ENCODE measurements at places on chromosomes 1 and 21.

DNA sequence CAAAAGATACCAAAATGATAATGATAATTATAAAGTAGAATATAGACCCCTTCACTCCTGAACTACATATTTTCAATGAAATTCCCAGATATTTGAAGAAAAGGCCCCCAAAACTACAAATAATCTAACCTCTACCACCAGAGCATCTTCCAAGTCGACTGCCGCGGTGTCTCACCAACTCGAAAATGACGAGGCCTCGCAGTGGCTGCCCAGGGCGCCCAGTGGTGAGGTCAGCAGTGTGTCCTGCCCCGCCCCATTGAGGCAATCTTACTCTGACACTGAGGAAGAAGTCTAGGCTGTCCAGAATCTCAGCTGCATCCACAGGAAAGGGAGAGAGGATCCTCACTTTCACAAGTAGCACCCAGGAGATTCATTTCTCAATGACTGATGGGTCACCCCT lies 5.2 kb downstream of the DUSP10 start:
- no peak for DNase-seq

DNA sequence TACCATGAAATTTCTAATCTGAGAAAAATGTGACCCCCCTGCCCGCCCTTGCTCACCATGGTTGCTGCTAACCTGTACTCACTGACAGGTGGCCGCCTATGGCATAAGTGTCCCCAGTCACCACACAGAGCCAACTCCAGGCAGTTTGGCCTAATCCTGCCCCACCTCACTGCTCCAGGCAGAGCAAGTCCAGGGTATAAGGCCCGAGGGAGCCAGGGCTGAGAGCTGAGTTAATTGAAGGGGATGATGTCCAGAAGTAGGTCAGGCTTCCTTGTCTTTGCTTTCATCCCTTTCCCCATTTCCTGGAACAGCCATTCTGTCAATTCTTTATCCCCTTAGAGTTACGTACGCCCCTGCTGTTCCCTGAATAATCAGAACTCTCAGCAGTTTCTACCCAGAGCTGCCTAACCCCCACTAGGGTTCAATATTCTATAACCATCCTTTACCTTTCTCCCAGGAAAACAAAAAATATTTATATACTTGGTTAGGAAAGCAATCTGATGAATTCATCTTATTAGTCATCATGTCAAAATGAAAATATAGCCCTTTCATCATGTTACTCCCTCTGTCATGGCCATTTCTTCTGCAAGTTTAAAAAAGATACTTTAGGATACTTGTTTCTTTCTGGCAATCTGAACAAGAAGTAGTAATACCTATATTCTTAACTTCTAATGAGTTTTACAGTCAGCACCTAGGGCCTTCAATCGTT lies 29.4 kb upstream of the CD101 start:
- DNase-seq, result no peak

GRCh38 chr1:11925938-11926292 lies 312 bp downstream of the KIAA2013 start:
- no peak for DNase-seq

- no peak for DNase-seq
Measured at GRCh38 chr1:214524824-214525223, 26.6 kb downstream of the PTPN14 start.

GRCh38 chr1:219670426-219671149 lies 57.7 kb upstream of the ZC3H11B start:
- DNase-seq, result no peak

DNA sequence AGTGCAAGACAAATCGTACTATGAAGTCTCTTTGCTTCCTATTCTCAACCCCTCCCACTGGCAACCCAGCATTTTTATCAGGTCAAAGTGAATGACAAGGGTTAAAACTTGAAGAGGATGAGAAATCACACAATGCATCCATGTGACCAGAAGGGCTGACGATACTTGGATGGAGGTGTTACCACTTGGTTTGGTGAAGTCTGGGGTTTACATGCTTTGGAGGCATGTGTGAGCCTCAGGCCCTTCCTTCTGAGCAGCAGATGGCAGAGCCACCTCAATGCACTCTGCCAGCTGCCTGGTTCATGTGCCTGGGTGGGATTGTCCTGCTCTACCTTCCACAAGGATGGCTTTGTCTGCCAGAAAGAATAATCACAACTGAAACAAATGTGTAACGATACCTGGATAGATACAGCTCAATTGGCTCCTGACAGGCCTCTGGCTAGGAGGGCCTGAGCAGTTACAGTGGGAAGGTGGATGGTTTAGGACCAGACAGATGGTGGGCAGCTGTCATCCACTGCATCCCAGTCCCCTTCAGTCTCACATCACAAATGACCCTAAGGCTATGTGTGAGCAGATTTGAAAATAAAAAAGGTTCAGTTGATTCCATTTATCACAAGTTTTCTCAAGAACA lies 51.5 kb upstream of the CNIH3 start:
- no peak for DNase-seq

- DNase-seq, result no peak
Measured at GRCh38 chr1:9833632-9834031, 9.9 kb upstream of the CLSTN1 start.

DNA sequence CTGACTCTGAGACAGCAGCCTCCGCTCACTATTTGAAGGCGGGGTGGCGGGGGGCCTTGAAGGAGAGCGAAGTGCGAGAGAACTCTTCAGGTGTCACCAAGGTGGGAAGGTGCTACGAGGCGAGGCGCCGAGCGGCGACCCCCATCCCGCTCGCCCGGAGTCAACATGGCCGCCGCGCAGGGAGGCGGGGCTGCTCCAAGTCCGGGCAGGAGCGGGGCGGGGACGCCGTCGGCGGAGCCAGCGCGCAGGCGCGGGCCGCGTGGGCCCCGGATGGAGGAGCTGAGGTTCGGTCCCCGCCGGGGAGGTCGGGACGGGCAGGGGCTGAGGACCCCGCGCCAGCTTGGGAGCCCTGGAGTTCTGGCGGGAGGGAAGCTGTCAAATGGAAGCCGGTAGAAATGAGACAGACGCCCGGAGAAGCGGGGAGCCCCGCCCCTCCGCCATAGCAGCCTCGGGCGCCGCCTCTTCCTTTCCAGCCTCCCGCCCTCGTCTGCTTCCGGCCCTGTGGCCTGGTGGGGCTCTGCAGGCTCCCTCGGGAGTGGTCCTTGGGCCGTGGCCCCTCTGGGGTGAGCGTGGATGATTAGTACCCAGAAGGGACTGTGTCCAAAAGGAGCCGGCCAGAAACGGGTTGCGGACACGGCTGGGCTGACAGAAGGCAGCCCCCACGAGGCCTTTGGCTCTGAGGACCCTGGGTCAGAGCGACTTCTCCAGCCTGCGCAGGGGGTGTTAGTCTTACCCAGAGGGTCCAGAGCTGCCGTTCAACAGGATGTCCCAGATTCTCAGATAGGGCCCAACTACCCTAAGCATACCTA lies at the start of gene PIGV:
PIGV (plus strand) TSS at position 245 of the 809 bp plus-strand sequence. CDS start 2,866 bp downstream, outside the sequence.
- DNase-seq, result peak; percentile 89

GRCh38 chr1:30919025-30919881 lies 10.7 kb upstream of the SDC3 start:
- DNase-seq, result no peak

GRCh38 chr1:41504114-41505035 lies 19.9 kb upstream of the EDN2 start:
- no peak for DNase-seq

- DNase-seq, result no peak
Measured at GRCh38 chr1:186605762-186606350, 74.4 kb downstream of the PTGS2 start.

DNA sequence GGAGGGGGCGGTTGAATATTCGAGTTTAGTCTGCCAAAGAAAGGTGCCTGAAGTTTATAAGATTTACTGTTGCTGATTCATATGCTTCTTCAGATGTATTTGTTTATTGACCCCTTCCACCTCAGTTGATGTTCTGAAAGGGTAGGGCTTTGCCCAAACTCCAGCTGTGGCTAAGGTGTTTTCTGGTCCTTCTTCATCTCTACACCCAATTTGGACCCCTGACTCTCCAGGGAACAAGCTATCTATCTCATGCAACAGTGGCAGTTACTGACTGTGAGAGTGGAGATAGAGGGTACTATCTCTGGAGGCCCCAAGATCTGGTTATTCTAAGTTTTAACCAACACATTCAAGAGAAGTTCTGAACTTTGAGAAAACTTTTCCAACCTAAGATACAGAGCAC lies 12.6 kb upstream of the ALG14 start:
- no peak for DNase-seq

DNA sequence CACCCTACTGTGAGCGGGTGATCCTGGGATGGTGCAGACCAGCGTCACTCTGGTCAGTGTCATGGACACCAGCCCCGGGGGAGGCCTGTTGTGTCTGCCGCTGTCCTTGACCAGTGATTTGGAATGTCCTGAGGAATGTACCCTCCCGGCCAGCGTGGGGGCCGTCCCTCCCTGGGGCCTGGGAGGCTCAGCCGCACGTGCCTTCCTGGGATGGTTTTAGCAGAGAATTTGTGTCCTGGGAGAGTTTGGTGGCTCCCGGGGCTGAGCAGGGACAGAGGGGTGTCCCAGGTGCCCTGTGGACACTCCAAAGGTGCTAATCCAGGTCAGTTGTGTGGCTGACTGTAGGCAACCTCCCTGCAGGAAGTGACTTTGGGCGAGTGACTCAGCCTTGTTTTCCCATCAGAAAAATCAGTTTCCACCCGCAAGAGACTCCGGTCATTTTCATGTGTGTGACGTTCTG lies 6.2 kb downstream of the ARHGEF16 start:
- no peak for DNase-seq

DNA sequence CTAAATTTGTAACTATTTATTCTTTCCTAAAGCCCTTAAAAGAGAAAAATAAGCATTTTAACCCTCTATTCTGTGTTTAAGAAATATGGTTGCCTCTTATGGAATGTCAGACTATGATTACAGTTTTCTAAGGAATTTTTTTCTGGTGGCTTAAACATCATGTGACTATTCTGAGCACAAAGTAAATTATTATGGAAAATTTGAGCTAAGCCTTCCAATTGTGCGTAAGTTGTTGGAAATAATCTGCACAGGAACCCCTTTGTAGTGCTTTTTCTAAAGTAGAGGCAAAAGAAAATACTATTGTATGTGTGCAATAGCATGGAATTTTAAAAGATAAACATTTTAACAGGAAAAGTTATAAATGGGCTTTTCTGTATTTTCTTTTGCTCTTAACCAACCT lies 254.8 kb downstream of the PBX1 start:
- DNase-seq, result no peak

- no peak for DNase-seq
Measured at GRCh38 chr1:194802572-194802971, 1616.2 kb upstream of the B3GALT2 start.

GRCh38 chr1:66938613-66939012 lies 13.8 kb downstream of the MIER1 start:
- DNase-seq, result no peak

- DNase-seq, result no peak
Measured at GRCh38 chr1:232335261-232335660, 294.7 kb downstream of the SIPA1L2 start.

DNA sequence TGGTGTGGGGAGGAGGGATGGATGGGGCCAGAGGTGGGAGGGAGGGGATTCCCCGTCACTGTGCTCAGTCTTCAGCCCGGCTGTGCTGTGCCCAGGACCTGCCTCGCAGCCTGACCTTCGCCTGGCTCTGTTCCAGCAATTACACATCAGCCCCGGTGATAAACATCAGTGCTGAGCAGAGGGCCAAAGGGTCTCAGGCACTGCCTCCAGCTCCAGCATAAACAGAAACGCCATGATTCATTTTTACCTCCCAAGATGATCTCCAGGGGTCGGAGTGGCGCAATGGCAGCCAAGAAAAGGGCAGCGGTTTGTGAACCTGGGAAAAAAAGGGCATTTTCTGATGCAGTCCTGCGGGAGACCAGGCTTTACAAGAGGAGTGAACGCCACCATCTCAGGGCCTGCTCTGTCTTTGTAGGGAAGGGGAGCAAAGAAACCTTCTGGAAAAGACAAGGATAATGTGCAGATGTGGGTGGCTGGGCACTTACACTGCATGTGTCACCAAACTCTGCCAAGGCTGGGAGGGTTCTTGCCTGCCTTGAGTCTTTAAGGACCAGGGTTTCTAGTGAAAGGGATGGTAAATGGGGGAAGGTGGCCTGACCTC lies 28.1 kb downstream of the SHISA4 start:
- no peak for DNase-seq

DNA sequence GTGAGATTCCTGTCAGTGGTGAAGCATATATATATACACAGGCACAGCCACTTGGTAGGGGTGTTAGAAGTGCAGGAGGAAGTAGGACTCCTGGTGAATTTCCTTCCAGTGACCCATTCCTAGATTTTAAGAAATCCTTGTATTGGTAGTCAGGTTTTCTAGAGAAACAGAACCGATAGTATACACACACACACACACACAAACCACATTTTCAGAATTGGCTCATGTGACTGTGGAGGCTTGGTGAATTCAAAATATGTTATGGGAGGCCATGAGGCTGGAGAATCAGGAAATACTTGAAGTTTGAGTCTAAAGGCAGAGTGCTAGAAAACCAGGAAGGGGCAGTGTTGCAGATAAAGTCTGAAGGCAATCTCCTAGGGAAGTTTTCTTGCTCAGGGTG lies 114.2 kb downstream of the FCRL5 start:
- DNase-seq, result no peak

DNA sequence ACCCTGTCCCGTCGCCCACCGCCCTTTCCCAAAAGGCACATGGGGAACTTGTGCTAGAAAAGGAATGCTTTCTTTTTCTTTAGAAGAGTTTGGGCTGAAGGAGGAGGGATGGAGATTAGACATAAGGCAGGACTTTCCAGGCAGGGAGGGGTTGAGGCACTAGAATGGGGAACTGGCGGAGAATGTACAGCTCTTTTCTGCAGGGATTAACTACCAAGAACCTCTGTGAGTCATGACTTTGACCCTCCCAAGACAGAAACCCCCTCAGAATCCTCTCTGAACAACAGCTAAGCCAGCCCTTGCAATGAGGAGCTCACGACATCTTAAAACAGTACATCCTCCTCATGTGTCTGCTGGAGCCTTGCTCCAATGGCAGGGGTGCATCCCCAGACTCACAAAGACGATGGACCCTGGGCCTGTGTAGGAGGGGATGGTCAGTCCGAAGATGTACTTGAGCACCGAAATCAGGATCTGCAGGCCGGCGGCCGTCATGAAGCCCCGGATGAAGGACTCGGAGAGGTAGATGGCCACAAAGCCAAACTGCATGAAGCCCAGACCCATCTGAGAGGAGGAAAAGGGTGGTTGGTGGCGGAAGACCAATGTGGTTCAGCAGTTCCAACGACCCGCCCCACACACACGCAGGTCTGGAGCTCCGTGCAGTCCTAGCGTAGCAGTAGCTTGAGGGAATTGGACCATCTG lies 13.6 kb downstream of the SLC26A9 start:
- no peak for DNase-seq

- no peak for DNase-seq
Measured at GRCh38 chr1:23057301-23057700, 38.0 kb downstream of the KDM1A start.

GRCh38 chr1:112457955-112458354 lies 50.8 kb upstream of the WNT2B start:
- no peak for DNase-seq

- DNase-seq, result no peak
Measured at GRCh38 chr1:10207810-10208209, 2.6 kb upstream of the KIF1B start.

GRCh38 chr1:54274881-54275280 lies 74.9 kb downstream of the MRPL37 start:
- no peak for DNase-seq

All from activated T-cell treated with anti-CD3 and anti-CD28 coated beads for 48 hours (primary cell).